ENCODE measurements at places on chromosomes 11 and 22.
A peak's percentile ranks its signal among the peaks of the same experiment; 100 is the strongest.

GRCh38 chr11:7222619-7223018, 29.1 kb upstream of the SYT9 start:
- no peak for DNase-seq

DNA sequence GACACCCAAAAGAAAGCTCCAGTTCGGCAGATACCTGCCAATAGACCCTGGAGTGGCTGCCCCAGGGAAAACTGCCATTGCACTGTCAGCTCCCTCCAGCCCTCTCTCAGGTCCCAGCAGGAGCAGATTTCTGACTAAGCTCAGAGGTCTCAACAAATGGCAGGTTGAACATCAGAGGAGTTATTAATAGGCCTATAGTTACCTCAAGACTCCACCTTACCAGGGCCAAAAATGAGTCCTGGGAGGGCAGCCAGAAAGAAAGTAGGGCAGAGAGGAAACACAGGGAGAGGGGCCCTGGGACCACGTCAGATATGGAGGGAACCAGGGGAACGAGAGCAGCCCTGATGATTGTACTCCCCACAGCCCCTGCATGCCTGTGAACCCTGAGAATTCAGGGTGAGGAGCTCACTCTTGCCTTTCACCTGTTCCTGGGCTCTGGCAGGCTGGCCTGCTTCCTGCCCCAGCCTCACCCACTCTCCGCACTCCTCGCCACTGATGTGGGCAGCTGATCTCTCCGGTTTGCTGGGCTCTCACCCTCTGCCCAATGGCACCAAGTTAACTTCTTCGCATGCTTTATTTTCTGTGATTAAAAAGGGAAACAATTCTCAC, 4.3 kb upstream of the RGL4 start:
- no peak for DNase-seq

- no peak for DNase-seq
These were observed 14.5 kb downstream of the FEZ1 start for GRCh38 chr11:125481531-125481930.

- peak; percentile 15 for DNase-seq
These were observed 789.4 kb upstream of the KIRREL3 start for GRCh38 chr11:127789927-127790326.

- no peak for DNase-seq
These were observed 60.6 kb downstream of the MED15 start for GRCh38 chr22:20567993-20568417.

- no peak for DNase-seq
These were observed 73.0 kb downstream of the CD44 start for GRCh38 chr11:35211952-35212351.

DNA sequence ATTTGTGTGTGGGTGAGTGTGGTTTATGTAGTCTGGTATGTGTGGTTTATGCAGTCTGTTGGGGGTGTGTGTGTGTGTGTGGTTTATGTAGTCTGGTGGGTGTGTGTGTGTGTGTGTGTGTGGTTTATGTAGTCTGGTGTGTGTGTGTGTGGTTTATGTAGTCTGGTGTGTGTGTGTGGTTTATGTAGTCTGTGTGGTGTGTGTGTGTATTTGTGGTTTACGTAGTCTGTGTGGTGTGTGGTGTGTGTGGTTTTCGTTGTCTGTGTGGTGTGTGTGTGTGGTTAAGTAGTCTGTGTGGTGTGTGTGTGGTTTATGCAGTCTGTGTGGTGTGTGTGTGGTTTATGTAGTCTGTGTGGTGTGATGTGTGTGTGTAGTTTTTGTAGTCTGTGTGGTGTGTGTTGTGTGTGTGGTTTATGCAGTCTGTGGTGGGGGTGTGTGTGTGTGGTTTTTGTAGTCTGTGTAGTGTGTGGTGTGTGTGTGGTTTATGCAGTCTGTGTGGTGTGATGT, 26.2 kb upstream of the PARVG start:
- no peak for DNase-seq

- no peak for DNase-seq
These were observed 30.7 kb upstream of the MUC5AC start for GRCh38 chr11:1126935-1127663.

DNA sequence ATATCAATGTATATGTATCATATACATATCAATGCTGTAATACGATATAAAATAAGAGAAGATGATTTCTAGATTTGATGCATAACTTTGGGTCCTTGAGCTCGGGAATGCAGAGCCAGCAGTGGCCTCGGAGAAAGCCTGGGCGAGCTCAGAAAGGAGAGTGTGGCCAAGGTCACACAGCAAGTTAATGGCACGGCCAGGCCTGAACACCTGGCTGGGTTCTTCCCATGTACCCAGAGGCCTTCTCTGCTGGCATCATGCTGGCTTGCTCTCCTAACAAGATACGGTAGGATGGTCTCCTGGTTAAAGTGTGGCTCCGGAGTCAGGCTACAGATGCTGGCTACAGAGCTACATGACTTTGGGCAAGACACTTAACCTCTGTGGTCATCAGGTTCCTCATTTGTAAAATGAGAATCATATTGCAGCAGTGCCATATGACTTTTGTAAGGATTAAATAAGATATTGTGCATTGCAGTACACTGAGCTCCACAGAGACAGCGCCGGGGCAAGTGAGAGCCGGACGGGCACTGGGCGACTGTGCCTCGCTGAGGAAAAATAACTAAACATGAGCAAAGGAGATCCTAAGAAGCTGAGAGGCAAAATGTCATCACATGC, 29.9 kb downstream of the TPST2 start:
- DNase-seq: no peak

DNA sequence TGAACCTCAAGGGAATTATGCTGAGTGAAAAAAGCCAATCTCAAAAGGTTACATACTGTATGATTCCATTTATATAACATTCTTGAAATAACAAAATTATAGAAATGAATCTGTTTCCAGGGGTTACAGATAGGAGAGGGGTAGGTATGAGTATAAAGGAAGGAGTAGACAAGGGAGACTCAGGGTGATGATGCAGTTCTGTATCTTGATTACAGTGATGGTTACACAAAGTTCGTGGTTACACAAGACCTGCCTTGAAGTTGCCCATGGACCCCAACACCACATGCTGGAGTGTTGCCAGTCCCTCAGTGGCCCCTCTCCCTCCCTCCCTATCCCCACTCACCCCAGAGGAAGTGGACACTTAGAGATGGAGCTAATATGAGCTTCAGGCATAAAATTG, 20.3 kb downstream of the STK33 start:
- no peak for DNase-seq

- DNase-seq: no peak
These were observed 9.3 kb downstream of the LAYN start for GRCh38 chr11:111549869-111550203.

GRCh38 chr22:50737728-50738648, at the start of gene ACR:
TSS of gene ACR (plus strand) at chr22:50738204. CDS start at chr22:50738236, 32 bp downstream.
- no peak for DNase-seq

GRCh38 chr11:119103793-119104192, 2.1 kb upstream of the DPAGT1 start:
- DNase-seq: no peak

- peak; percentile 87 for DNase-seq
These were observed 16.9 kb upstream of the PEX26 start for GRCh38 chr22:18060646-18061620.

- no peak for DNase-seq
These were observed 97.1 kb downstream of the CEP164 start for GRCh38 chr11:117424781-117425180.

DNA sequence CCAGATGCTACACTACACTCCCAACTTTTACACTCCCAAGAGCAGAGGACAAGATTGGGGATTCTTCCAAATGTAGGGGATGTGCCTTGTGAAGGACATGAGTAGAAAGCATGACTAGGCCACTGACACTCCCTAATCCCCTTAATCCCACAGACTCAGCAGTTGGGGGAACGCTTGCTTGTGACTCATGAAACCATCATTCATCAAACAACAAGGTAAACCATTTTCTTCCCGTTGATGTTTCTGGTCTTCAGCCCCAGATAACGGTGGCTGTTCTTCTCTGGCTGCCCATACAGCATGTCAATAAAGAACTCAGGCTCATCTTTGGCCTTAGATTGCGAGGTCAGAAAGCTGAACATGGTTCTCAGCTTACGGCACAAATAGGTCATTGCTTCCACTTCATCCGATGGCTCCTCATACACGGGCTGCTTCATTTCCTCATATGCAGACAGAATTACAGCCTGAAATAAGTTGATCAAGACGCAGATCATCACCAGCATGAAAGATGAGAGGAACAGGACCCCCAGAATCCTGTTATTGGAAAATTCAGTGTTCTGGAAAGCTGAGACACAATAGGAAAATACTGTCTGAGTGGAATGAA, 6.4 kb upstream of the CDPF1 start:
- no peak for DNase-seq

GRCh38 chr11:119741369-119742262, 12.6 kb upstream of the NECTIN1 start:
- DNase-seq: peak; percentile 38

DNA sequence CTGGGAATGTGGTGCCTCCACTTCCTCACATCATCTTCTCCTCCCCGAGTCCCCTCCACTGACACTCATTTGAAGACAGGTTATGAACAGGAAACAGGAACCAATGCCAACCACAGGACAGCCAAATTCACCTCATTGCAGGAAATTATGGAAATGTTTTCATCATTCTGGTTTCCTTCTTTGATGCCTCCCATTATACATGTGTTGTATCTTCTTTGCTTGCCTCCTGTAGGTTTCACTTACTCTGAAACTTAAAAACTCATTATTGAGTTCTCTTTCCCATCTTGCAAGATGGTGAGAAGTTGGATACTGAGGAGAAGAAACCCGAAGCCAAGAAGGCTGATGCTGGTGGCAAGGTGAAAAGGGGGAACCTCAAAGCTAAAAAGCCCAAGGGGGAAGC, 108.5 kb downstream of the PHF21B start:
- no peak for DNase-seq

Data from LoVo (cell line).